ENCODE measurements at places on chromosomes 2 and 18.
A peak's percentile ranks its signal among the peaks of the same experiment; 100 is the strongest.

DNA sequence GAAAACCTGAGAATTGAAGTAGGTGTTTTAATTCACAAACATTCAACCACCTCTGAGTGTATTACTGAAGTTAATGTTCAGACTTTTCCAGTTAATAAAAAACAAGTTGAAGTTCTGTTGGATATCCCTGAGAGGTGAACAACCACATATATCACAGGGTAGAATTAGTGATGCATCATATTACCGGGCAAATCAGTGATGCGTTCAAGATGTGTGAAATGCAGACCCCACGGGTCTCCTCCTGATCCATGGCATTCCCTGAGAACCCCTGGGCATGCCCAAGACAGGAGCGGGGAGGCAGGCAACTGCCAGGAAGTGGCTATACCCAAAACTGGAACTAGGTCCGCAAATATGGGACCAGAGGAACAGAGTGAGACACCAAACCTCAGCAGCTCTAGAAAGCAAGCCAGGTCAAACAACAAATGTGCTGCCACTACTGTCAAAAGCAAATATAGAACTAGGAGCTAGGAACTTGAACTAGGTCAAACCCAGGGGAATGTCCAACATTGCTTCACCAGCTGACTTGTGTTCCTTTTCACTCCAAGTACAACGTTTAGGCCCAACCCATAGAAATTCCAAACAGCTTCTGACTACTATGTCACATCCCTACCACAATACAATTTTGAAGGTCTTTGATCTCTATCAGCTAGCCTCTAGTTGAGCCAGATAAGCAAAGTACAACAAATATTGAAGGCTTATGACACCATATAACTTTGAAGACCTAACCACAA is 20.2 kb downstream of the PSTPIP2 start:
- no peak for DNase-seq

DNA sequence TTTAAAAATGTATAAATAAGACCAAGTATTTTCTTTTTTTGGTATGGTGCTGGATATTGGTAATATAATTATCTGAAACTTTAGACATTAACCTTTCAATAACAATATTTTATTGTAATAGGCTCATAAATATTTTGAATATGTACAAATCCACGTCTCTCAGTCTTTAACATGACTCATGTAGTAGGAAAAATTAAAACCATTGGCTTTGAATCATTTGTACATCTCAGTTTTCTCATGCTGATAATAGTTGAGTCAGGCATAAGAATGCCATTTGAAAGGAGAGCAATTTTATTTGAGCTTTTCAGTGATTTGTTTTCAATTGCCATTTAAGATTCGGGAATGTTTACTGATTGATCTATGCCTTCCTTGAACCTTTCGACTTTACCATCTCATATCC is 364.8 kb downstream of the TGIF1 start:
- DNase-seq = no peak

GRCh38 chr18:61887838-61888237 is 5.0 kb downstream of the RNF152 start:
- no peak for DNase-seq

DNA sequence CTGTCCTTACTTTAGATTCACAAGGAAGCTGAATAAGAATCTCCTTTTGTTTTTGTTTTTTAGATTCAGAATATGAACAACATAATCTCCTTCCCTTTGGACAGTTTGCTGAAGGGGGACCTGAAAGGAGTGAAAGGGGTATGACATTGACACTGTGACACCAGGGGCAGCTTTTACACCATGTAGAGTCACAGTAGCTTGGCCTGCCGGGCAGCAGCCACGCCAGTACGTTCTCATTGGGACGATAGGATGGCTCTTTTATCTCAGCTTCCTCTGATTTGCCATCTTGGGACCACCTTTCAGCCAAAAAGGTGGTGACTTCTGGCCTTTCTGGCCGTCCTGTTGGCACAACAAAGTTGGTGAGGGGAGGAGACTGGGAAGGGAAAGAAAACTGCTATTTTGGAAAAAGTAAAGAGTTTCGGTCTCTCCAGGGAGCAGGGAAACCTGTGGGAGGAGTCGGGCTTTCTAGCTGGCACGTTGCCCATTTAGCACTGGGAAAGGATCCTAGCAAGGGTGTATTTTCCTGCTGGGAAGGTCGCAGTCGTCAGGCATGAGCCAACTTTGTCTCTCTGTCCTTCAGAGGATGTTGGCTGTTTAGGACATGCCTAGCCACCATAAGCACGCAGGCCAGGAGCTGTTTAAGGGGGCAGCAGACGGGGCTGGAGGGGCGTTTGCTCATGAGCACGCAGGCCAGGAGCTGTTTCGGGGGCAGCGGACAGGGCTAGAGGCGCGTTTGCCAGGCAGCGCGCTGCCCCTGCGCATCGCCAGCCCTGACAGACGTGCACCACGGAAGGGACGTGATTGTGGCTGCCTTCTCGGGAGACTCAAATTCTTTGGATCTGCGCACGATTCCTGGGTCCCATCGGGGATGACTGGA is 104.6 kb downstream of the ITGB1BP1 start:
- DNase-seq = no peak

GRCh38 chr2:235493402-235493774 is 455 bp upstream of the AGAP1 start:
- DNase-seq = no peak

DNA sequence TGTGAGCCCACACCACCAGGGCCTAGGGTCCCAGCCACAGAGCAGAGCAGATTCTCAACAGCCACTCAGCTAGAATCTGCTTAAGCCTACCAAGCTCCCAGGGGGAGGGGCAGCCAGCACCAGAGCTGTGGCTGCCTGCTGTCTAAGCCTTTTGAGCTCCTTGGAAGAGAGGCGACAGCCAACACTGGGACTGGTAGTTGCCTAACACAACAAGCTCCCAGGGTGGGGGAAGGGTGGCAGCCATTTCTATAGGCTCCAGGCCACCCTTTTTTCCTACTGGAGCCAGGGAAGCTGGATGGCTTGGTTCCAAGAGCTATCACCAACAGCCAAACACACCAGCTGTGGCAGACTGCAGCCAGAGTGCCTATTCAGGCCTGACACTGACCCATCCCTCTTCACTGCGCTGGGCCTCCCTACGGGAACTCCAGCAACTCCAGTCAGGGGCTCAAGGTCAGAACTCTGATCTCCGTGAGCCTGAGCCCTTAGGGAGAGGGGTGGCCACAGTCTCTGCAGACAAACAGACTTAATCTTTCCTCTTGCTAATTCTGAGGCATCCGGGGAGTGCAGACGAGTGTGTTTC is 1824.3 kb upstream of the CELF4 start:
- no peak for DNase-seq

- DNase-seq = no peak
Measured at GRCh38 chr2:182655750-182656149, 60.3 kb upstream of the DNAJC10 start.

DNA sequence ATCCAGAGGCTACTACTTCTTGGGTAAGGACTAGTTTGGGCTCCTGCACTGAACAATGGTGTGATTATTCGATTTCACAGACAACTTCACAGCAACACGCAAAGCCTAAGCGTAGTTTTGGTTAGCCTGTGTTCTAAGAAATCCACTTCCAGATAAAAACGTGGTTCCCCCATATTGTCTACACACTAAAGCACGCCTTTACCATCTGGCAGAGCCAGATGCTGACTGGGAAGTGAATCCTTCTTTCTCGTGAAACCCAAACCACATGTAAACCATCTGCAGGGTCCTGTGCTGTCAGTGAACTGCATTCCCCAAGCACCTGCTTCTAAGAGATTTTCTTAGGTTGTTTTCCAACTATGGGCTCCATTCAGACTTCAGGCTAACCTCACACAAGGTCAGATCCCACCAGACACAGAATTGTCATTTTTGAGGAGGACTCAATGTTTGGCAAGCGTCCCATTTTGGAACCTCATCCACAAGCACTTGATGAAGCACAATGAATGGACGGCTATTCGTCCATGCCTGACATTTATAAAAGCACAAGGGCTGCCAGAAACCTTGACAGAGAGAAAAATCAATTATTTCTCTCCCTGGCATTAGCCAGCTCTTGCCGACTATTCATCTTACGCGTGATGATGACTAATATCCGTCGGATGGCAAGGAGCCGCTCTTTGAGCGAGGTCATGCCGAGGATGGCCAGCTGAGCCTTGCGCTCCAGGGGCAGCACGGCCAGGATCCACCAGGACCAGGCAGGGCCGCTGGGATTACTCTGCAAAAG is 38.4 kb downstream of the LONRF2 start:
- DNase-seq = no peak

- no peak for DNase-seq
Measured at GRCh38 chr2:55142518-55142917, 89.6 kb downstream of the CLHC1 start.

DNA sequence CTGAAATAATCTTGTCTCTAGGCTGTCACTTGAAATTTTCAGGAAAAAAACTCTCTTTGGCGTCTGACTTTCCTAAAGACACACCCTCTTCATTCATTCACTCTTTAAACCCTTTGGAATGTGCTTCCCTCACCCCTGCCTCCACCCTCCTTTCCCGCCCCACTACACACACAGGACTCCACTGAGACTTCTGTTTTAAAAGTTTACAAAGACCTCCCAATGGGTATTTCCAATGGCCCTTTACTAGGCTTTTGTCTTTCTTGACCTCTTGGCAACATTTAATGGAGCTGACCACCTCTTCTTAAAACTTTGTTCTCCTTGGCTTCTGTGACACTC is 96.1 kb downstream of the RBMS1 start:
- DNase-seq = no peak

GRCh38 chr18:55343396-55344073 is 244.5 kb downstream of the TCF4 start:
- no peak for DNase-seq

GRCh38 chr2:177675825-177676224 is 283.3 kb downstream of the AGPS start:
- DNase-seq = peak; percentile 55

DNA sequence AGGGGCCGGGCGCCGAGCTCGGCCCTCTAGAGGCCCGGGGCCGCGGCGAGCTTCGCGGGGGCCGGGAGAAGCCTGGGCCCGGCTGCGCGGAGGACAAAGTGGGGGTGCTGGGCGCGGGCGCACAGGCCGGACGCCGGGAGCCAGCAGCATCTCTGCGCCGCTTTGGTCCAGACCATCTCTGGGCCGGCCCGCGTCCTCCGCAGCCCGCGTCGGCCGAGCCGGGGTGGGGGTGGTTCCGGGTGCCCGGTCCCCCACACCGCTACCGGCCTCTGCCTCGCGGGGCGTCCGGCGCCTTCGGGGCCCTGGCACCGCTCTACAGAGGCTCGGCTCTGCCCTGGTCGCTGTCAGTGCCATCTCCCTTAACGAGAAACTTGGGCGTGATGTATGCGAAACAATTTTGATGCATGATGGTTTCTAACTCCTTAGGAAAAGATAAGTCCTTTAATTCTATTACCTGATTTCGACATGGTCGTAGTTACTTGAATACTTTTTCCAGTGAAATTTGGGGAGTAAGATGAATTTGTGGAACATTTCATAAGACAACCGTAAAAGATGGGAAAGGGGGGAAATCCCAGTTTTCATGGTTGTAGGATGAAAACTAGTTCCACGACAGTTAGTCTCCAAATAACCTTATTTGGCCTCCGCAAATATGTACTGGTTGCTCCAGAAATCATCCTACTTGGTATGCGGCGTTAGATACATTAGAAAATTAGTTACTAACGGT is 562 bp downstream of the TWSG1 start:
- peak; percentile 37 for DNase-seq

DNA sequence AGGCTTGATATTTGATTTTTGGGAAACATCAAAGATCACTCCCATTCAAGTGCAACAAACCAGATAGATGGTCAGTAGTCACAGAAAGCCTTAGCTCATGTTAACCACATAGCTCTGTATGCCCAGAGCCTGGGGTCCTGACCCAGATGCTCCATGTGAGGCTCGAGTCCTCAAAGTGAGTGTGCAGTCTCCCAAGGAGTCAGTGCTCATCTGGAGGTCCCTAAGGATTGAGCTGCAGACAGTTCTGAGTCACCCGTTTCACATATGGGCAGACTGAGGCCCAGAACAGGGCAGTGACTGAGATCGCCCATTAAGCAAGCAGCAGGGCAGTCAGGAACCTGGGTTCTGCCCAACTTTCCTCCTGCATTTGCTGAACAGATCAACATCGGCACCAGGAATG is 9.2 kb downstream of the TMEM37 start:
- DNase-seq = no peak

- no peak for DNase-seq
Measured at GRCh38 chr18:32300914-32301313, 111.1 kb downstream of the MEP1B start.

- no peak for DNase-seq
Measured at GRCh38 chr2:172753610-172754009, 18.0 kb downstream of the RAPGEF4 start.

DNA sequence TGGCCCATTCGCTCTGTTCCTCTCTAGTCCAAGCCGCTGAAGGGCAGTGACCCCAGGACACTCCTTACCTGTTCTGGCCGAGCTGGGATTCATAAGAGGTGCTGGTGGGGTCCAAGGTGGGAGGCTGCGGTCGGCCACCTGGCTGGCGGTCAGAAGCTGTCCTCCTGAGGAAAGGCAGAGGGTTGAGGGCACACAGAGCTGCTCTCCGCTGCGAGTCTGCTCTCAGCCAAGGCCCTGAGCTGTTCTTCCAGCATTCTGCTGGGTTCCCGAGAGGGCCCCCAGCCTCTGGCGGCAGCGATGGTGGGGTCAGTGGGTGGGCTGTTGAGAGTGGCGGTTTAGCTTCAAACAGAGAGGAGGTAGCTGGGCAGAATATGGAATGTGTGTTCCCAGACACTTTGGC is 3.8 kb downstream of the PCARE start:
- no peak for DNase-seq

- no peak for DNase-seq
Measured at GRCh38 chr2:11387100-11387390, 42.6 kb upstream of the ROCK2 start.

GRCh38 chr18:27704736-27705361 is 472.1 kb downstream of the CDH2 start:
- no peak for DNase-seq

- no peak for DNase-seq
Measured at GRCh38 chr2:8676921-8677645, 4.8 kb upstream of the ID2 start.

DNA sequence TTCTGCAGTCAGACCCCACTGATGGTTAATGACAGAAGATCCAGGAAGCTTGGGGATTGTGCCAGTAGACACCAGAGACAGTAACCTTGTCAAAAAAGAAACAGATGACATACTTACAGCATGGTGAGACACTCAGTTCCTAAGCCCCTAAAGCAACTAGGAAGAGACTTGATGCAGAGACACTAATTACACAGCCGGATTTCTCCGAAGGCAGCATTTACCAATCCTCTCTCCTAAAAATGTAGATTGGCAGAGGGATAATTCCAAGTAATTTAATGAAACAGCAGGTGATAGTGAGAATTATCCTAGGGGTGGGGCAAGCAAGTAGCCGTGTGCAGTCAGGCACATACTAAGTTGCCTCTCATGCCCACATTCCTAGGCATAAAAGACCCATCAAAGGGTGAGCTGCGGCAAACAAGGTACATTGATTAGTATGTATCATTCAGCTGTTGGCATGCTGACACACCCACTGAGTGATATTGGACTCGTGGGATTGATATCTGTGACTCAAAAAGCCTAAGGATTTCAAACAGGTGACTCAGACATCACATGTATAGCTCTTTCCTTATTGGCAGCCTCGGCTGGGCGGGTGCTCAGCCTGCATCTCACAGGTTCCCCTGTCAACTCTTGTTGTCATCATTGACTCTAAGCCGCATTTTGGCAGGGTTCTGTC is 296.7 kb upstream of the ATP5MC3 start:
- no peak for DNase-seq

Data from NCI-H1930 (cell line).